ENCODE measurements at places on chromosomes 6 and 20.

GRCh38 chr6:2562721-2563451, 187.8 kb downstream of the MYLK4 start:
- no peak for DNase-seq

DNA sequence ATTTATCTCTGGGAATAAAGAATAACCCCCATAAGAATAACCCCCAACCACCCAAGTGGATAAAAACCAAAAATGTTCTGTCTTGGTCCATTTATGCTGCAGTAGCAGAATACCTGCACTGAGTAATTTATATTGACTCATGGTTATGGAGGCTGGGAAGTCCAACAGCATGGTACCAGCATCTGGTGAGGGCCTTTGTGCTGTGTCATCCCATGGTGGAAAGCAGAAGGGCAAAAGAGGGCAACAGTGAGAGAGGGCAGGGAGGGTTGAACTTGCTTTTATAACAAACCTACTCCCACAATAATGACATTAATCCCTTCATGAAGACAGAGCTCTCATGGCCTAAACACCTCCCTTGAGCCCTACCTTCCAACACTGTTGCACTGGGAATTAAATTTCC, 133.7 kb downstream of the ERMARD start:
- no peak for DNase-seq

GRCh38 chr6:119197271-119197670, 118.8 kb upstream of the FAM184A start:
- DNase-seq: no peak

DNA sequence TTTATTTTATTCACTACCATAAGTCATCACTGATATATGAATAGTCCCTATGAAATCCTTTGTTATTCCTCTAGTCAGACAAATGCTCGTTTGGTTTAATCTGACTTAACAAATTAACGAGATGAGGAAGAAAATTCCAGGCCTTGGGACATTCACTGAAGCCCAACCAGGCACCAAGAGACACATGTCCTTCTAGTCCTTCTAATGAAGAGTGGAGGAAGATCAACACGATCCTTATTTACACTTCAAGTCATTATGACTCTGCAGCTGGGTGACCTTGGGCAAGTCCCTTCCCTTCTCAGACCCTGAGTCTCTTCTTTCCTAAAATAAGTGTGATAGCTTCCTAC, 117.5 kb downstream of the CEBPB start:
- DNase-seq: no peak

GRCh38 chr6:157092736-157093135, 230.6 kb downstream of the TMEM242 start:
- no peak for DNase-seq

- DNase-seq: peak; percentile 29
Measured at GRCh38 chr6:109458774-109459531, 3.4 kb upstream of the MICAL1 start.

GRCh38 chr6:136720045-136720770, 72.1 kb downstream of the MAP3K5 start:
- no peak for DNase-seq

Measured in activated T-helper 9 cell treated with anti-CD3 and anti-CD28 coated beads, Interleukin-2, amount 50 U/mL, for 16 hours (primary cell).